ENCODE measurements at places on chromosomes 1 and 21.

DNA sequence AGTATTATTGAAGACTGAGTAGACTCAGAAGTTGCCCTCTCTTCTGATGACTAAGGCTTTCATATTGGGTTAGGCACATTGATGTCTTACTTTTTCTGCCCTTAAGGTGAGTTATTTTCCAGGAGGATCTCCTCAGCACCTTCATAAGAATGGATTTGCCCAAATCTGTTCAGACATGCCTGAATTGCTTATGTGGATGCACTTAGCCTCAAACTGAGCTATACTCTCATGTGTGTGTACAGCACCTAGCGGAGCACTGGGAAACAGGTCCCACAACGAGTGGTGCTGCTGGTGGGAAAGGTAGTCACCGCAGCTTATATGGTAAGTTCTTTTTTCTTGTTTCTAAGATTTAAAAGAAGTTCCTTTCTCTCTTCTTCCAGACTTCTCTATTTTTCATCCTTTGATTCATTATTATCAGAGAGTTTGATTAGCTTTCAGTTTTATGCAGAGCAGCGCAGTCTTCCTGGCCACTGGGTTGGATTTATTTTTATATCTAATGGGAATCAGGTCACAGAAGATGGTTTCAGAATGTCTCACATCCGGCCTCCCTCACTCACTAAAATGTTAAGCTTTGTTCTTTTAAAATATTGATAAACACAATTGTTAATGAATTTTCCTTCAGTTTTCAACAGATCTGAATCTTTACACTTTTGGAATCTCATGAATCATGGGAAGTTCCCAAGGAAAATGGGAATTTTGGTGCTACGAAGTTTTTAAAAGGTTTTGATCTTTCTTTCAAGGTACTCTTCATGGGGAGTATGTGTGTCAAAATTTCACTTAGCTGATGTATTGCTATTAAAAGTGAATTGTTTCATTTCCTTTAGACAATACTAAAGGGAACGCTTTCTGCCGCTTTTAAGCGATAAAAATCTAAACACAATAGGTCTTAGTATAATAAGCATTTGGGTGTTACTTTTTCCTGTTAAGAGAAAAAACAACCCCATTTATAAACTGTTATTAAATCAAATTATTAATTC, 58.5 kb downstream of the EXTL2 start:
- no peak for DNase-seq

DNA sequence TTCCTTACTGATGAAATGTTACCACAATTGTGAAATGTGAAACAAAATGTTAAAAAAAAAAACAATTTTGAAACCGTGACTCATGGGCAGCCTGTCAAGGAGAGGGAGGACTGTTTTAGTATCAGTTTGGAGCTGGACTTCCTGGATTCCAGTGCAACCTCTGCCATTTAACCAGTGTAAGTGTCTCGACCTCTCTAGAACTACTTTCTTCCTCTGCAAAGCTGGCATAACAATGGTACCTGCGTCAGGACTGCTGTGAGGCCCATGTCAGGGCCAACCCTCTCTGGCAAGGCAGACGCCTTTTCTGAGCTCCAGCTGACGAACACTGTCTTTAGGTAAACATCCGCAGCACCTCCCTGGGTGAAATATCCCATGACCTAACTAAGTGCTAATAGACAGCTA, 20.9 kb downstream of the URB1 start:
- peak; percentile 88 for DNase-seq

DNA sequence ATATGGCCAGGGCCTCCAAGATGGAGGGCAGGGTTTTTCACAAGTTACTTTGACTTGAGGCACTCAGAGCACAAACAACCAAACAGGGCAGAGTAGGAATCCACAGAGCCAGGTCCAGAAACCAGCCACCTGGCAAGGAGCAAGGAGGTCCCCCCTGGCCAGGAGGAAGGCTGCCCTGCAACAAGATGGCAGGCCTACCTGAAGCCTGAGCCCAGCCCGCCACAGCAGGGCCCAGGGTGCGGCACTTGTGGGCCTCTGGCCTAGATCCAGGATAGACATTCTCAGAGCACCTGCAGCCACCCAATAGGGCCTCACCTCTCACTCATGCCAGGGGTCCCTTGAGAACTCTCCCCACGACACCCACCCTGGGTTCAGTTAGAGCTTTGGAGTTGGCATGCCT, 11.5 kb downstream of the SH3BGRL3 start:
- no peak for DNase-seq

GRCh38 chr1:2320760-2321667, 70.3 kb downstream of the MORN1 start:
- no peak for DNase-seq

- DNase-seq: no peak
These were observed 510.8 kb upstream of the B3GALT2 start for GRCh38 chr1:193697115-193697762.

DNA sequence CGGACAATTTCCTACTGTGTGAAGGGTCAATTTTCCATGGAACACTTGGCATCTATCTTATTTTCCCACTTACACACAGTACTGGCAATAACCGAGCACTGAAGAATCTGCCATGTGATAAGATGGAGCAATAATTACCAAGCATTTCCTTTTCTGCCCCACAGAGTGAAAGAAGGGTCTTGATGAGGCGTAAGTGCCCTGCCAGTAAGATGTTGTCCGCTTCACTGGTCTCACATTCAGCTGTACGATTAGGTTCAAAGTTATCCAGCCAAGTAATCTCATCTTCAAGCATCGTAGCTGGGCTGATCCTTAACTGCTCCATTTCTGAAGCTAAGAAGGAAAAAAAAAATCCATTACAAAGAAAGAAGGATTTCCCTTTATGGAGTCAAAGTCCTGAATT, 67.8 kb downstream of the PCSK9 start:
- no peak for DNase-seq

DNA sequence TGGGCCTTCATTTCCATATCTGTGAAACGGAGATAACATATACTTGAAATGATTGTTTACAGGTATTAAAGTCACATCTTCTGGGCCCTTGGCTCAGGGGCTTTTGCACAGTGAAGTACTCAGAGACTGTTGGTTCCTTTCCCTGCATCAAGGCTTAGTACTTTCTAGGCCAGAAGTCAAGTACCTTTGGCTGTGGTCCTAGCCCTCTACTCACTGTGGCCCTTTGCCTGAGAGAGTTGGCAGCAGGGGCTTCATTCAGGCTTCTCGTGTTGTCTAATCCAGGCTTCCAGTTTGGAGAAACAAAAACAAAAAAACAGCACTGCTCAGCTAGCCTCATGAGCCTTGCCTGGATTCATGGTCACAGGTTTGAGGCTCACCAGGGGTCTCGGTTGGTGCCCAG, 8.1 kb upstream of the DPH2 start:
- DNase-seq: no peak

DNA sequence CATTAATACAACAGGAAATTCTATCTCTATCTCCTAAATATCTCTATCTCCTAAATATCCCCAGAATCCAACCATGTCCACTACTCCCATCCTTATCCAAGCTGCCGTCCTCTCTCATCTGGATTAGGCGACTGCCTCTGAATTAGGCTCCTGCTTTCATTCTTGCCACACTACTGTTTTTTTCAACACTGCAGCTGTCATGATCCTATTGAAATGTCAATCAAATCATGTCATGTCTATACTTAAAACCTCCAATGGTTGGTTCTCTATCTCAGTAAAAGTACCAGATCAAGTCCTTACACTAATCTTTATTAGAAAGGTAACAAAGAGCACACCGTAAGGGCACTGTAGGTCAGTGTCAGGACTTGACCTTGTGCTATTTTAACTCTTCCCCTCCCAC, 82.0 kb upstream of the NFIA start:
- DNase-seq: no peak

DNA sequence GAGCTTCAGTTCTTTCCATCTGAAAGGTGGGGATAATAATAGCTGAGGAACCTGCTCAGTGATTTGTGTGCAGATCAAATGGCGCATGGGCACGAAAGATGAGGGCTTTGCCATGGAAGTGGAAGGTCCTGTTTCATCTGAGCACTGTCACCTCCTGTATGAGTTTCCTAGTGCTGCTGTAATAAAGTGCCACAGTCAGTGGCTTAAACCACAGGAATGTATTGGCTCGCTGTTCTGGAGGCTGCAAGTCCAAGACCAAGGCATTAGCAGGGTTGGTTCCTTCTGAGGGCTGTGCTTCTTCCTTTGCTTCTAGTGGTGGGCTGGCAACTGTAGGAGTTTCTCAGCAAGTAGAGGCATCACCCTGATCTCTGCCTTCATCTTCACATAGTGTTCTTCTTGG, 51.1 kb upstream of the RBM15 start:
- DNase-seq: no peak

GRCh38 chr21:38228115-38228514, 28.7 kb upstream of the KCNJ15 start:
- DNase-seq: no peak

DNA sequence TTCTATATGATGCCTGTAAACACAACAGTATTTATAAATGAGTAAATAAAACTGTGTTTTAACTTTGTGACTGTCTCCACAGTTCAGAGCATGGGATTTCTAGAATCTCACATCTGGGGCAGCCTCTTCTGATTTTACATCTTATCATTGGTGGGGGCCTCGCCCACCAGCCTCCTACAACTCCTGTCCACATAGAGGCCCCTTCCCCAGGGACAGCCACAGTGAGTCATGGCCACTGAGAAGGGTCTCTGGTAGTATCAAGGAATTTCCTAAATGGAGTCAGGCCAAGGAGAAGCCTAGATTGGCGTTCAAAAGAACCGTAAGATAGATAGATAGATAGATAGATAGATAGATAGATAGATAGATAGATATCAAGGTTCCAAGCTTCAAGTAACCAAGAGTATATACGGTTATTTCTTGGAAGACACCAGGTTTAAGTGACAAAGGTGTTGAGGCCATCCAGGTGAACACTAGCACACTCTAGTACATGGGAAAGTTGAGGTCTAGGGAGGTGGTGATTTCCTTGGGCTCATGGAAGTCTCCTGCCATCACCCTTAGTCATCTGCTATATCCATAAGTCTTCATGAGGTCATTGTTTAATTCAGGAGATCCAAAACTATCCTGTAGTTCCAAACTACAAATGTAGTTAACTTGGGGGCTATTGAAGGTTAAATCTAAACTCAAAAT, 121.6 kb downstream of the SYT2 start:
- peak; percentile 29 for DNase-seq

- peak; percentile 50 for DNase-seq
These were observed 15.2 kb downstream of the NR5A2 start for GRCh38 chr1:200042552-200043335.

DNA sequence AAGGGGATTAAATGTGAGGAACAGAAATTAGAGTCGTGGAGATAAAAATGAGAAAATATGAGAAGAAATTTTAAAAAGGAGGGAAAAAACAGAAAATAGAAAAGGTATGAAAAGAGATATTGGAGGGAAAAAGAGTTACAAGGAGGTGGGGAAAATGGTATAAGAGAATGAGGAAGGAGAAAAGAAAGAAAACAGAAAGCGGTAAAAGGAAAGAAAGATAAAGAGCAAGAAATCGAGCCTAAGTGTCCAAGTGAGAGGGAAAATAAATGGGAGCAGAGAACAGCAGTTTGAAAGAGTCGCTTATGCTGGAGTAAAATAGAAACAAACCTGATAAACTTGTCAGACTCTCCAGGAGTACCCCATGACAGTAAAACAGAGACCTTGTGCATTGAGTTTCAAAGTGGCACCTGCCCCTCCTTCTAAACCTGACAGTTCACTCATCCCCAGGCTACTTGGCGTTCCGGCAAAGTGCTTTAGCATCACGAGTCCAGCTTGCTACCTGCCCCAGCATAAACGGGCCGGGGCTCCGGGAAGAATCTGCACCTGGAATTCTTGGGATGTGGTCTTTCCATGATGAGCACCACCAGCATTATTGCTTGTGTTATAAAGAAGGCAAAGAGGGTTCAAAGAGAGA, 585 bp downstream of the NEGR1 start:
- no peak for DNase-seq

DNA sequence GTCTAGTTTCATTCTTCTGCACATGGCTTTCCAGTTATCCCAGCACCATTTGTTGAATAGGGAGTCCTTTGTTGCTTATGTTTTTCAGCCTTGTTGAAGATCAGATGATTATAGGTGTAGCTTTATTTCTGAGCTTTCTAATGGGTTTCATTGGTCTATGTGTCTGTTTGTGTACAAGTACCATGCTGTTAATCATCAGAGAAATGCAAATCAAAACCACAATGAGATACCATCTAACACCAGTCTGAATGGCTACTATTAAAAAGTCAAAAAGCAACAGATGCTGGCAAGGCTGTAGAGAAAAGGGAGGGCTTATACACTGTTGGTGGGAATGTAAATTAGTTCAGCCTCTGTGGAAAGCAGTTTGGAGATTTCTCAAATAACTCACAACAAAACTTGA, 321.5 kb upstream of the PTBP2 start:
- no peak for DNase-seq
